PC-3 (cell line): ENCODE measurements at places on chromosomes 2 and 18.

DNA sequence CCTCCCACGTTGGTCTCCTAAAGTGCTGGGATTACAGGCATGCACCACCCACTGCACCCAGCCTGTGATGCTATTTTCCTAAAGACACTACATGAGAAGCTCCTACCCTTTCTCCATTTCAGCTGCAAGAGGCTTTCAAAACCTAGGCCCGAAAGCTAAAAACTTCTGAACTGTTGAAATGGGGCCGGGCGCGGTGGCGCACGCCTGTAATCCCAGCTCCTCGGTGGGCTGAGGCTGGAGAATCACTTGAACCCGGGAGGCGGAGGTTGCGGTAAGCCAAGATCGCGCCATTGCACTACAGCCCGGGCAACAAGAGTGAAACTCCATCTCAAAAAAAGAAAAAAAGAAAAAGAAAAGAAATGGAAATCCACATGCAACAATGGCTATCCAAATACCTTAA is 18.1 kb upstream of the ANXA4 start:
- H3K27ac ChIP-seq = no peak overlapping the region
- no peaks in the 10 kb centered on the region for H3K4me1 ChIP-seq
- no peaks in the 10 kb centered on the region for H3K36me3 ChIP-seq
- no peak overlapping the region for H3K4me3 ChIP-seq

DNA sequence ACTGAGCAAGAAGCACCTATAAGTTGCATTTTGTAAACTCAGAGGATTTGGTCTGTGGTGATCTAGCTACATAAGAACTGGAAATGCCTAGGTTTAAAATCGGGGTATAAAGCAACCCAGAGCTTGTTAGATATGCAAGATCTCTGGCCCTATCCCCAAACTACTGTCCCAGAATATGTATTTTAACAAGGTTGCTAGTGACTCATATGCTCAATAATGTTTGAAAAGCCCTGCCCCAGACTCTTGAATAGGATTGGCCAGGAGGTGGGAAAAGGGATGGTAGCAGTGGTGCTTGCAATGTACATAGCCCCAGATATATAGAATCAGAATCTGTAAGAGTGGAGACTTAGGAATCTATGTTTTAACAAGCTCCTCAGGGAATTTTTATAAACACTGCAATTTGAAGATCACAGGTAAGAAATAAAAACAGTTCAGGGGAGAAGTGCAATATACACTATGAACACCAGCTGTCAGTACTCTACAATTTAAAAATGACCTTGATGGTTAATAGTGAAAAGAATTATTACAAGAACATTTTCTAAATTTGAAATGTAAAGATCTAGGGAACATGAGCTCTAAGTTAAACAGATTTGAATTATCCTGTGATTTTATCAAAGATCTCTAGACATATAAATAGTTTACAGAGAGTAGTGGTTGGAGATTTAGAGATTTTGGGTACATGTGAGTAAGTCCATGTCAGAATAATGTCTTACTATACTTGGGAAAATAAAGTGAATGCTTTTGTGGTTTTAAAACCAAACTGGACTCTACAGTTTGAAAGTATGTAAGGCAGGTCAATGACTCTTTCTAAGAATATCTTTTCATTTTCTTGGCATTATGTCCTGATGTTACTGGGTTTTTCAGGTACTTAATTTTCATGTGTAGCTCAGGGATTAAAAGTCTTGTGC is 7.7 kb upstream of the MMADHC start:
- H3K36me3 ChIP-seq = no peaks in the 10 kb centered on the region
- H3K4me3 ChIP-seq = peak overlapping the region; percentile 28; the same call in 1 of the 2 replicates
- peak; percentile 87 for DNase-seq
- peak overlapping the region; percentile 55 for H3K27ac ChIP-seq

GRCh38 chr2:147433822-147434221 is 411.0 kb upstream of the ACVR2A start:
- no peak for DNase-seq
- H3K4me1 ChIP-seq = peaks cover under 1% of the 10 kb centered on the region; the same call in 1 of the 2 replicates
- H3K27ac ChIP-seq = no peak overlapping the region
- no peak overlapping the region for H3K4me3 ChIP-seq
- H3K36me3 ChIP-seq = no peaks in the 10 kb centered on the region

DNA sequence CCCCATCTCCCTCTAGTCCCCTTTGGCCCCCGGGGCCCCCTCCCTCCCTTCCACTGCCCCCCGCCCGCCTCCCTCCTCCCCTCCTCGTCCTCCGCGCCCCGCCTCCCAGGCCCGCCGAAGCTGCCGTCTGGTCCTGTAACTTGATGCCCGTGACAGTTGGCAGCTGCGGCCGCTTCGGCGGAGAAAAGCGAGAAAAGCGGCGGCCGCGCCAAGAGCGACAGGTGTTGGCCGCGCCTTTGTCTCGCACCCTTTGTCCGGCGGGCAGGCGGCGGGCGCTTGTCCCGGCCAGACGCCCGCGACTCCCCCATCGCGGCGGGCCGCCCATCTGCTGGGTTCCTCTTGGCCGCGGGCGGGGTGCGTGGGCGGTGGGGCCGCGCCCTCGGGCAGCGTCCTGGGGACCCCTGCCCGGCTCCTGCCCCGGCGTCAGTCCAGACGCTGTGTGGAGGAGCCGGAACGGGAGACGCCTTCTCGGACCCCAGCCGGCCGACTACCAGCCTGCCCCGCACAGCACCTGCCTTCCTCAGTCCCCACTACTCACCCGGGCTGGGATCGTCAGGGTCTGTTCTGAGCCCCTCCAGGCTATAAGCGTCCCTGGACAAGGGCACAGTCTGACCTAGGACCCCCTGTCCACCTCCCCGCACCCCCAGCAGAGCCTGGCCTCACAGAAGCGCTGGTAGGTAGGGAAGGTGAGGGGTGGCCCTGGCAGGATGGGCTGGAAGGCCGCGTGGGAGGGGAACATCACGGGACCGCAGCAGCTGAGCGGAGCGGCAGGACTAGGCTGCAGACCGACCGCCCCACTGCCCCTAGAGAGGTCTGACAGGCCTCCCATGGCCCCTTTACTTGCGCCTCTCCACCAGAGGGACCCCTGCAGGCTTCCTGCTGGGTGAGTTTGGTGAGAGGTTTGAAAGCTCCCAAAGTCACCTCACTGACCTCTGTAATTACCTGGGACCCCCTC is 1.2 kb upstream of the HES6 start:
- peak overlapping the region; percentile 47 for H3K4me3 ChIP-seq
- H3K27ac ChIP-seq = no peak overlapping the region
- H3K36me3 ChIP-seq = 0 out of 2 replicates have a peak, but pooled peaks cover 5% of the 10 kb centered on the region
- H3K27me3 ChIP-seq = no peaks in the 10 kb centered on the region
- DNase-seq = peak; percentile 70
